ENCODE measurements at places on chromosomes 1 and 21. TPM values are rescaled to one million over a fixed set of nuclear protein-coding genes. Genes with fewer than 3 reads are reported as not detected.

DNA sequence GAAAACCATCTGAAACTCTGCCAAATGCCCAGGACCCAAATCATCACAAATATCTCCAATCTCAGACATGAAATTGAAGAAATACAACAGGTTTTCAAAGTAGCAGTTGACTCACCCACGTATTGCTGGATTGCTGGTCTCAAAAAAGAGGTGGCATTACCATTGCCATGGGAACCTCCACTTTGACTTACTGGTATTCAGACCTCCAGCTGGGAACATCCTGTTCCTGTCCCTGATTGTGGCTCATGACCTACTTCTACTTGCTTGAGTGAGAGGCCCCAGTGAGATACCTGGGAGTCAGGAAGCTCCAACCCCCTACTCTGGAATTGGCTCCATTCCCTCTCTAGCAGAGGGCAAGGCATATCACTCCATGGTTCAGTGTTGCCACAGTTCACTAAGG is 64.6 kb downstream of the NMNAT2 start:
- no peak for DNase-seq

- DNase-seq, result no peak
Measured at GRCh38 chr1:78996791-78997190, 9.7 kb downstream of the ADGRL4 start.

DNA sequence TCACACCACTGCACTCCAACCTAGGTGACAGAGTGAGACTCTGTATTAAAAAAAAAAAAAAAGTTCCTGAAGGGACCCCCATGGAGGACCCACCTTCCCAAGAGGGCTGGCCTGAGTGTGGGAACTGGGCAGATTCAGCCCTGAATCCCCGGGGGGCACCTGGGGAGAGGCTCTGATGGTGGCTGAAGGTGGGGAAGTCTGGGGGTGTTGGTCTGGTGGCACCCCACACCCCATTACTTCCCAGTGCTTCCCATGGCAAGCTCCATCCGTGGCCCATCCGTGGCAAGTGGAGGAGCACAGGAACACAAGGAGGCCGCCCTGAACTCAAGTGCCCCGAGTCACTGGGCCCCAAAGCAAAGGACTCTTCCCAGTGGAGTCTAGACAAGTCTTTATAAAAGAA is 778 bp upstream of the TNFRSF25 start:
- no peak for DNase-seq

COL24A1 gene
- 0.09 TPM for total RNA-seq

SH2D5 gene
- total RNA-seq, result 0.87 TPM

DNA sequence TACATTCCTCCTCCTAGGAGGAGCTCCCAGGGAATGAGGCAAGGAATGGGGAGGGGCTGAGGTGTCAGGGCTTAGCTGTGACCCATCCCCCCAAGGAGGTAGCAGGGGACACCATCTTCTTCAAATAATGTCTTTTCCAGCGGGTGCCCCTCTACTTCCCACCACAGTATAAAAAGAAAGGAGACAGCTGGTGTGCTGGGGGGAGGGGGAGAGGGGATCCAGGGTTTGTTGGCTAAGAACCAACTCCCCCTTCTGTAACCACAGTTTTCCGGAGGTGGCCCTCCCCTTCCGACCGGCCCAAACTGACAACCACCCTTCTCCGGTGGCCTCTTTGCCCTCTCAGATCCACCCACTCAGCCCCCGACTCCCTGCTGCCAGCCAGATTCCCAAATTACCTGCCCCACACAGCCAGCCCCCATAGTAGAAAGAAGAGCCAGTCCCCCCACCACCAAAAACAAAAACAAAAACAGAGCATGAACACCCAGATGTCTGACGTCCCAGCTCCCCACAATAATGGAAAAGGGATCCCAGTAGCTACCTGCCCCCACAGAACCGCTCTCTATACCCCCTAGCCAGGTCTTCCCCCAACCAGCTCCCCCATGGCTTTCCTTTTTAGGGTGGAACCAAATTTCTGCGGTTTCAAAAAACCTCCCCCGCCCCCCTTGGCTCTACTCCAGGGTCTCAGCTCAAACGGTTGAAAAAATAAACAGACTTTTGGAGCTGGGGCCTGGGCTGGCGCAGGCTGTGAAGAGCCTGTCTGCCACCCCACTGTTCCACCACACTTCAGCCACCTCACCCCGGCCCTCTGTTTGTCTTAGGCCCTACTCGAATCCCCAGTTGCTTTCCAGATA is 2.1 kb downstream of the ARHGEF2 start:
- no peak for DNase-seq

- no peak for DNase-seq
Measured at GRCh38 chr1:153578936-153579335, 13.3 kb upstream of the S100A2 start.

DNA sequence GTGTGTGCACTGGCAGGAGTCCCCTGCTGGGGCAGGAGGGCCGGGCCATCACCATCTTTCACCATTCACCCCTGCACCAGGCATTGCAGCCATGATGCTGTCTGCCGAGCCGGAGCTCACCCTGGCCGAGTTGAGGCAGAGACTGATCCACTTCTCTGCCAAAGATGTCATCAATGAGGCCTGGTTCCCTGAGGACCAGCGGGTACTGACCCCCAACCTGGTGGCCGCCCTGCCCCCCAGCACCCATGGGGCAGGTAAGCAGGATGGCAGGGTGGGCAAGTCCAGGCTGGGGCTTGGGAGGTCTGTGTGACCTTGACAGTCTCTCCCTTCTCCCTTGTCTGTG is 18.6 kb downstream of the PCSK9 start:
- DNase-seq, result no peak

- DNase-seq, result no peak
Measured at GRCh38 chr1:58067082-58067481, 479.4 kb downstream of the OMA1 start.

RNF186 gene
- not detected for total RNA-seq

DNA sequence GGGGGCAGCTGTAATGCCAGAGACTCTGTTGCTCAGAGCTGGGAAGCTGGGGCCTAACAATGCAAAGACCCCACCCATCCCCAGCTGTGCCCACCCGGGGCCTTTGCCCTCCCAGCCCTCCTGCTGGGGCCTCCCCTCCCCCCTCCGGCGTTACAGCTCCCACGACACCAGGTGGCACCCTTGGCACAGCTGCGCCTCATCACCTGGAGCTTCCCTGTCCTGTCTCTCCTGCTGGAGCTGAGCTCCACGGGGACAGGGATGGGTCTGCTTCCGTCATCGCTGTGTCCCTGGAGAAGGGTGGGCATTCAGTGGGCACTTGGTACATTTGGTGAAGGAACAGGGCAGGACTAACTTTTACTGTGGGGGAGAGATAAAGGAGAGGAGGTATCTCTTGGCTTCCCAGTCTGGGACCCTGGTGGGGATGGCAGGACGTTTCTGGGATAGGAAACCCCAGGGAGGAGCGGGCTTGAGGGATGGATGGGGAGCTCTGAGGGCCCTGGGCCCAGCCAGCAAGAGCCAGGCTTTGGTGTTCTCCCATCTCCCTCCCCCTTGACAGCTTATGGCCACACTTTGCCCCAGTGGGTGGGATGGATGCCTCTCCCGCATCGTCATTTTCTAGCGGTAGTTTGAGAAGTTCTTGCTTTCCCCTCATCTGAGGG is 453.2 kb downstream of the PTPRU start:
- DNase-seq, result no peak

DNA sequence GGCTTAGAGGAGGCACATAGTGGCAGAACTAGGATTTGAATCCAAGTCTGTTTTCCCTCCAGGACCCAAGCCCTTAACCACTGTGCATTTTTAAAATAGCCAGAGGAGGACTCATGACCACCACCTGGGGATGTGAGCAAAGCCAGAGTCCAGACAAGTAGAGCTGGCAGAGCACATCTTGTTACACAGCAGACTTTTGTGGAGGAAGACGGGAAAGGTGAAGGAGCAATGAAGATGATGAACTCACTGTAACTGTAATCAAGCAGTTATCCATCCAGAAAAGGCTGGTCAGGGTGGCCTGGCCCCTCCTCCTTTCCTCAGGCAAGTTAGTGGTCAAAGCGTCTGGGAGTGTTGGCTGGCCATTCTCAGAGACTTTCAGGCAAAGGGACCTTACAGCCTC is 50.9 kb downstream of the SLC44A3 start:
- DNase-seq, result no peak

GRCh38 chr1:175482071-175482451 is 261.3 kb downstream of the TNR start:
- DNase-seq, result no peak

DNA sequence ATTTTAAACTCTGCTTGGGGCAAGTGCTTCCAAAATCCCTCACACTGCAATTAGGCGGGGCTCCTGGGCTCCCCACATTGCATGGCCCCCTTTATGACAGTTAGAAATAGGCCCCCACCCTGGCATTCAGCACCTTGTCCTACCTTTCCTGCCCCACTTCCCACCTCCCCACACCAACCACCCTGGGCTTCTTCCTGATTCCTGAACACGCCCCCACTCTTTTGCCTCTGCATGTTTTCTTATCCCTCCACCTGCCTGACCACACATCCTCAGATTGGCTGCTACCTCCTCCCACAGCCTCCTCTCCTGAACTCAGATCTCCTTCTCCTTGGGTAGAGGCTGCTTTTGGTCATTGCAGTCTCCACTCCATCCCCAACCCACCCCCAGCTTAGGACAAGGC is 1.5 kb downstream of the MOB3C start:
- DNase-seq, result no peak

GRCh38 chr1:170369000-170369399 is 163.0 kb upstream of the GORAB start:
- DNase-seq, result no peak

DNA sequence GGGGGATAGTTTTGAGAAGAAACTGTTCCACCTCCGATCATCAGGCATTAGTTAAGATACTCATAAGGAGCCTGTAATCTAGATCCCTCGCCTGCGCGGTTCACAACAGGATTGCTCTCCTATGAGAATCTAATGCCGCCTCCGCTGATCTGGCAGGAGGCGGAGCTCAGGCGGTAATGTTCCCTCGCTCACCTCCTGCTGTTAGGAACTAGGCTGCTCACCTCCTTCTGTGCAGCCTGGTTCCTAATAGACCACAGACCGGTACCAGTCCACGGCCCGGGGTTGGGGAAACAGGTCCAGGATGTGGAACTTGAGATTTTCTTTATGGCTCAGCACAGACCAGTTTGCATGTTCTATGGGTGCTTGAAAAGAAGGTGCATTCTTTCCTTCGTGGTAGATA is 27.2 kb upstream of the FAM3B start:
- no peak for DNase-seq

DNA sequence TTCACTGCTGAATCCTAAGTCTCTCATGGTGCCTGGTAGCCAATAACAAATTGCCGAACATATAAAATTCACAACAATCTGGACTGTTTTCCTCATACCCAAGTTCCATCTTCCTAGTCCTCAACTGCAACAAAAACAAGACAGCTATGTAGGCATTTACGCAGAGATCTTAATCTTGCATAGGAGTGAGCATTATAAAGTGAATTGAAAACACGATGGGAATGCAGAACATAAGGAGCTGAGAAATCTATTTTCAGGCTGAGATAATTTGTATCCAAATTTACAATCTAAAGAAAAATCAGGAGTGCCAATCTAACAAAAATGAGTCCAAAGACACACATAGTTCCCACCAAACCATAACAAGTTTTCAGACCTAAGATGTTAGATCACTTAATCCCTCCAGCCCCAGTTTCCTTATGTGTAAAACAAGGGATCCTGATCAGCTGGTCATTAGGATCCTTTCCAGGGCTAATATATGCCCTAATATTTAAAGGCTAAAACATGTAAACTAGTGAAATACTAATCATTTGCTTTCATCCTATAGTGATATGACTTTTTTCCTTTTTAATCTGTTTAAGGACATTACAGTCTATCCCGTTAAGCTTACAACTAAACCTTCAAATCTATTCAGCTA is 1.9 kb downstream of the SLC16A1 start:
- DNase-seq, result no peak

ADORA3 gene
- total RNA-seq, result not detected

- no peak for DNase-seq
Measured at GRCh38 chr1:10594595-10595223, 120.0 kb downstream of the PEX14 start.

Measured in NCI-H460 (cell line).